Smooth muscle cell of trachea (primary cell): ENCODE measurements at places on chromosomes 12 and 14. TPM values are rescaled to one million over a fixed set of nuclear protein-coding genes. Genes with fewer than 3 reads are reported as not detected.

The NUP107 gene
- 37.7 and 80.4 TPM in 2 replicates for total RNA-seq

The TMEM179 gene
- total RNA-seq, result not detected in 2 replicates

The TROAP gene
- 0.99 and 11.9 TPM in 2 replicates for total RNA-seq

The SLC24A4 gene
- total RNA-seq, result under 0.01 TPM in 2 replicates
